ENCODE measurements at places on chromosomes 1 and 21.

- no peak for DNase-seq
These were observed 712 bp downstream of the RAB13 start for GRCh38 chr1:153985341-153985912.

- no peak for DNase-seq
These were observed 145.0 kb downstream of the DHRS3 start for GRCh38 chr1:12472798-12473551.

- no peak for DNase-seq
These were observed 24.6 kb downstream of the CLSPN start for GRCh38 chr1:35745124-35745730.

DNA sequence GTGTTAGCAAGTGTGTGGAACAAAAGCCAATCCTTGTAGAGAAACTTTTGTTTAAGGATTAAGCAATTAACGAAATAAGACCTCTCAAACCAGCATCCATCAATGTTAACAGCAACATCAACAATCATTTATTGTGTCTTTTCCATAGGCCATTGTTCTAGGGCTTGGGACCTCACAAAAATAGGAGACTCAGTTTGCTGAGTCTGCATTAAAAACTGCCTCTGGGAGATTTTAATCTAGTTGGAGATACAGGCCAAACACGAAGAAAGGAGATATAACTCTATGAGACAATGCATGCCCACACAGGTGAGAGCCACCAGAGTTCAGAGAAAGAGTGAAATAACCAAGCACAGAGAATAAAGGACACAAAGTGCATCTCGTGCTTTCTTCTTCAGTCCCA is 14.4 kb upstream of the SELP start:
- DNase-seq: no peak

GRCh38 chr1:109826930-109827349 is 63.2 kb upstream of the EPS8L3 start:
- no peak for DNase-seq

- no peak for DNase-seq
These were observed 22.7 kb downstream of the SLC35D1 start for GRCh38 chr1:67031121-67031858.

- no peak for DNase-seq
These were observed 11.6 kb downstream of the HCRTR1 start for GRCh38 chr1:31628931-31629556.

- no peak for DNase-seq
These were observed 132.5 kb downstream of the RNF220 start for GRCh38 chr1:44537538-44537937.

DNA sequence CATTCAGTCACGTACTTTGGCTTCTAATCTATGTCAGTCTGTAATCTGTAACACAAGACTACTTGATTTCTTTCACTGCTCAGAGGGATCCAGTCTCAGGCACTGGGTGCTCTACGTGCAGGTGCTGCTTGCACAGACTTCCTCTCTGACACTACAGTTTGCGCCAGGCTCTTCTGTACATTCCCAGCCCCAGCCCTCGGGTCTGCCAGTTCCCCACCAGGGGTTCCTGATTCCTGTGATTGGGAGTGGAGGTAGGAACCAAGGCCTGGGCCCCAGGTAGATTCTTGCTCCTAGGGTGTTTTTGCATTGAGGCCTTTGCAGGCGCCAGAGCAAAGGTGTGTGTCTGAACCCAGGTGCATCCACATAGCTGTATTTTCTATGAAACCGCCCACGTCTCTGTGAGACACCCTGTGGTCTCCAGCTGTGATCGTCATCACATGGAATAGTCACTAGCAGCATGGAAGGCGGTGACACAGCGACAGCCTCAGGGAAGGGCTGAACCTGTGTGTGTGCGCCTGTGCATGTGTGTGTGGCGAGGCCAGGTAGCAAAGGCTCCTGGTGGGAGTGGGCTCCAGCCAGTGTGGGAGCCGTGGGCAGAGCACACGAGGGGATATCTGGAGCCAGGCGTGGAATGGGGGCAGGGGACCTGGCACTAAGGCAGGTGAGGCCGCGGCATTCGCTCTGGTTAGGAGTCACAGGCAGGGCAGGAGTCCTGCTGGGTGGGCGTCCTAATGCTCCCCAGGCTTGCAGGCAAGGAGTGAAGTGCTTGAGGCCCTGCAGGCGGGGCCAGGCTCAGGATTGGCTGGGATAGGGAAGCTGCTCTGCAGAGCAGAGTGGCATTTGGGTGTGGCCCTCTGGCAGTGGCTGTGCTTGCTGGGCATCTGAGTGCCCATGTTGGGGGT is 5.2 kb downstream of the GJC2 start:
- no peak for DNase-seq

DNA sequence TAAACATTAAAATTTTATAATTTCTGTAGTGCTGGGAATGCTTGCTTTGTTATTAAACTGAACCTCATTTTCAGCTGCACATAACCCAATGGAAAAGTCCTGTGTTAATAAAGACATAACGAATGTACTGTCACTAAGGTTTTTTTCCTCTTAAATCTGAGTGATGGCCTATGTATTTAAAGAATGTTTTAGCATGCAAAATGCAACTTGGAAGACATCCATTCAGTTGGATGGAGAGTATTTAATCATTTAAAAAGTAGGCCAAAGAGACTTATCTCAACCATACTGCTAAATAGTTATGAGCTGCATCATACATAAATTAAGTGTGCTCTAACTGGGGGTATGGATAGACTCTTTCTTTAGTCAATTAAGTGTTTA is 48.5 kb downstream of the RWDD3 start:
- DNase-seq: no peak

DNA sequence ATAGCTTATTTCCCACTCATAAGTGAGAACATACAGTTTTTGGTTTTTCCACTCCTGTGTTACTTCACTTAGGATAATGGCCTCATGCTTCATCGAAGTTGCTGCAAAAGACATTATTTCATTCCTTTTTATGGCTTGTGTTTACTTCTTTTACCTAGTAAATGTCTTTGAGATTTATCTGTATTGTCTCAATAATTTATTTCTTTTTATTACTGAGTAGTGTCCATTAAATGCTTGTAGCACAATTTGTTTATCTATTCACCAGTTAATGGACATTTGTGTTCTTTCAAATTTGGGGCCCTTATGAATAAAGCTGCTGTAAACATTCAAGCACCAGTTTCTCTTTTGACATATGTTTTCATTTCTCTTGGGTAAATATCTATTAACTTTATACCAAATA is 86.0 kb downstream of the UCHL5 start:
- DNase-seq: no peak
